Stimulated activated CD4-positive, alpha-beta T cell treated with anti-CD3 and anti-CD28 coated beads, TNF-alpha, amount 100 ng/mL, for 4 hours (primary cell): ENCODE measurements at places on chromosomes 13 and 19.

DNA sequence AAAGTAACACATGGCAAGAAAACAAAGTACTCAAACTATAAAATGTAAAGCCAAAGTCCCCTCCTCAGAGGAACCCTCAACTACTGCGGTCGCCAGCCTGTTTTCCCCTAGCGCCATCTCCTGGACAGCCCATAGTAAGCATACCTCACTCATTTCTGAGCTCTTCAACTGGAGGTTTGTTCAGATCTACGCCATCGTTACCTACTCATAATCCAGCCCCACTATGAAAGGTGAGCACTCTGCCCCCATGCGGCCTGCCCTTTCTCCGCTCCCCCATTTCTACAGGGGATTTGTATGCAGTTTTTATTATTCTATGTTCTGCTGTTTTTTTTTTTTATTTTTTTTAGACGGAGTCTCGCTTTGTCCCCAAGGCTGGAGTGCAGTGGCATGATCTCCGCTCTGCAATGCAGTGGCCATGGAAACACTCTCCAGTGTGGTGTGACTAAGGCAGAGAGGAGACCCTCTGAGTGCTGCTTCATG is 26.2 kb downstream of the OPA3 start:
- DNase-seq: peak; percentile 41

- no peak for DNase-seq
Measured at GRCh38 chr13:43389983-43390382, 366.6 kb downstream of the DNAJC15 start.

- DNase-seq: no peak
Measured at GRCh38 chr19:46849610-46850009, 1.0 kb downstream of the AP2S1 start.

- DNase-seq: peak; percentile 82
Measured at GRCh38 chr19:58581227-58582141, 8.3 kb upstream of the MZF1 start.

GRCh38 chr19:41563854-41564514 is 12.0 kb upstream of the CEACAM21 start:
- DNase-seq: no peak

GRCh38 chr13:75555836-75556235 is 6.2 kb downstream of the UCHL3 start:
- DNase-seq: no peak

GRCh38 chr19:16266586-16266942 is 58.1 kb upstream of the KLF2 start:
- peak; percentile 30 for DNase-seq

DNA sequence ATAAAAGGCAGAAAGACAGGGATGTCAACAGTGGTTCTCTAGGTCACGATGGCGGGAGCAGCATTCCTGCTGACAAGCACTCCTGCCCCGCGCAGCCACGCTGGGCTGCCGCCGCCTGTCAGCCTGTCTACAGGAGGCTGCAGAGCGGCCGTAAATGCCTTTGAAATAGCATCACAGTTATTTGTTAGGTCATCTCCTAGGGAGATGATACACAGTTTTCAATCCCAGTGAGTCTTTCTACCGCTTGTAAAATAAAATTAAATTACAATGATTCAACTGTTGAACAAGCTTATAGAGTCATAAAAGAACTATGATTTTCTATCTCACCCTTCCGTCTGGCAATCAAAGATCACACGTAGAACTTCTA is 7.3 kb upstream of the SLC7A9 start:
- no peak for DNase-seq

- DNase-seq: no peak
Measured at GRCh38 chr13:41930154-41930553, 30.8 kb downstream of the VWA8 start.

- DNase-seq: no peak
Measured at GRCh38 chr13:113577881-113578435, 6.6 kb upstream of the TFDP1 start.

- DNase-seq: no peak
Measured at GRCh38 chr19:17942582-17943273, 9.9 kb downstream of the CCDC124 start.

GRCh38 chr19:29548483-29549085 is 22.8 kb downstream of the VSTM2B start:
- no peak for DNase-seq

- DNase-seq: peak; percentile 79
Measured at GRCh38 chr19:12884926-12885748, 1.9 kb downstream of the KLF1 start.

GRCh38 chr19:21617740-21618339 is 112.4 kb downstream of the ZNF429 start:
- DNase-seq: no peak

- no peak for DNase-seq
Measured at GRCh38 chr19:10769533-10770491, 51.9 kb downstream of the DNM2 start.

- DNase-seq: no peak
Measured at GRCh38 chr19:29278716-29279115, 65.8 kb upstream of the UQCRFS1 start.

DNA sequence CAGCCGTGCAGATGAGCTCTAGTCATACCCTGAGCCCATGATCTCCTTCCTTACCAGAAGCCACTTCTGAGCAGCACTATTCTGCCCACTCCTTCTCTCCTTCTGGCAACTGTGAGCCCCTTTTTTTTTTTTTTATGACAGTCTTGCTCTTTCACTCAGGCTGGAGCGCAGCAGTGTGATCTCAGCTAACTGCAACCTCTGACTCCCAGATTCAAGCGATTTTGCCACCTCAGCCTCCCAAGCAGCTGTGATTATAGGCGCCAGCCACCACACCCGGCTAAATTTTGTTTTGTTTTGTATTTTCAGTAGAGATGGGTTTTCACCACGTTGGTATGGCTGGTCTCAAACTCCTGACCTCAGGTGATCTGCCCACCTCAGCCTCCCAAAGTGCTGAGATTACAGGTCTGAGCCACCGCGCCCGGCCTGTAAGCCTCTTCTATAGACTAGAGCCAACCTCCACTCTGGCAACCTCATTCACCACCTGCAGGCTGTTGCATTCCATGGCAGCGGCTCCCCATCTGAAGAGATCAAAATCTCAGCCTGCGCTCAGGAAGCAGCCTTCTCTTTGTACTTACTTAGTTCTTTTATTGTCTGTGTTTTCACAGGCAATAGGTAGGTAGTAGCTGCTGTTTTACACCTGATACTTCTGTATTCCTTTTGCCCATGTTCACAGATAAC is 34.8 kb upstream of the NDFIP2 start:
- DNase-seq: no peak

DNA sequence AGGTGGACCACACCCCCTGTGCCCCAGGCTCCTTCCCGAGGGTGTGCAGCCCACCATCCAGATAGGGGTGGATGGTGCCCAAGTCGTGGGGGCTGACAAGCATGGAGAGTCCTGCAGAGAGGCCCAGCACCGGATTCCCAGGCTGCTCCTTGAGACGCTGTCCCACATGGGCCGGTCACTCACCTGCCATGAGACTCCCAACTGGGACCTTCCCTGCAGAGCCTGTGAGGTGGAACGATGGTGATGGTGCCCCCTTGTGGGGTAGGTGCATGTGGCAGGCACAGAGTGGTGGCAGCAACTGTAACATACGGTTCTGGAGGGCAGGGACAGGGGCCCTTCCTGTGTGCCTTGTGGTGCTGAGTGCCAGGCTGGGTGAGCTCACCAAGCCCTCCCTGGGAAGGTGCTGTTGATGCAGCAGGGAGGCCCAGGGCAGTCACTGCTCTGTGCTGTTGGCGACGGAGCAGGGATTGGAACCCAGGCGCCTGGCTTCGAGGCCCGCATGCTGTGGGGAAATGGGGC is 33.1 kb downstream of the PPP1R37 start:
- peak; percentile 49 for DNase-seq

- no peak for DNase-seq
Measured at GRCh38 chr19:11111771-11112144, 22.5 kb downstream of the LDLR start.
